HTR-8/SVneo (cell line): ENCODE measurements at places on chromosomes 6 and 20.
A peak's percentile ranks its signal among the peaks of the same experiment; 100 is the strongest.

DNA sequence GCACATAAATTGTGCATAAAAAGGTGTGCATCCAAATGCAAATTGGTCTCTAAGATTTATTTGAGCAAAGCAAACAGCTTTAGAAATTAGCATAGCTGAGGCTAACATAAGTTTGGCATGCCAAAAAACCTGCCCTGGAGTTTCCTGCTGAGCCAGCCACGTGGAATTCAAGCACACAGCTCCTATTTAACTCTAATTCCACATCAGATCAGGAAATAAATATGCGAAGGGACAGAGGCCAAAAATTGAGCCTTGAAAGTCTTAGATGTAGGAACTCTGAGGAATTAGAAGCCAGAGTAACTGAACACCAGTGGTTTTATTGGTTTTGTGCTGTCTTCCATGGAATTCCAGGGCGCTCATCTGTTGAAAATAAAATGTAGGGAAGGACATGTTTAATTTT, 19.6 kb downstream of the SOBP start:
- no peak for DNase-seq

GRCh38 chr20:13263451-13263850, 42.4 kb downstream of the ISM1 start:
- DNase-seq, result no peak

GRCh38 chr6:151808371-151809241, 1.1 kb downstream of the ESR1 start:
- no peak for DNase-seq

- no peak for DNase-seq
Observed at GRCh38 chr6:25794784-25795183, 37.1 kb downstream of the SLC17A1 start.

DNA sequence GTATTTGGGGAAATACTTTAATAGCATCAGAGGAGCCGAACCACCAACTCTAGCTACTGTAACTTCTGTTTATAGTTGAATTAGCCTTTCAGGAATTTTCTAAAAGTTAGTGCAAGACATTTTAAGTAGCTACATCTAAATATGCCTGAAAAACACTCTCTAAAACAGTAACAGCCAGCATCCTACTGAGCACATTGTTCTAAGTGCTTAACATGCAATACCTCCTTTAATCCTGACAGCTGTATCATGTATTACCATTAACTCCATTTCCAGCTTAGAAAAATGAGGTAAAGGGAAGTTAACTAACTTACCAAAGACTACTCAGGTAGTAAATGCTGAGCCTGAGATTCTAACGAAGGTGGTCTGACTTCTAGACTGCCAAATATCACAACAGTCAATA, 120.7 kb downstream of the DST start:
- DNase-seq, result no peak

GRCh38 chr6:140041571-140042332, 667.3 kb upstream of the CITED2 start:
- DNase-seq, result no peak

DNA sequence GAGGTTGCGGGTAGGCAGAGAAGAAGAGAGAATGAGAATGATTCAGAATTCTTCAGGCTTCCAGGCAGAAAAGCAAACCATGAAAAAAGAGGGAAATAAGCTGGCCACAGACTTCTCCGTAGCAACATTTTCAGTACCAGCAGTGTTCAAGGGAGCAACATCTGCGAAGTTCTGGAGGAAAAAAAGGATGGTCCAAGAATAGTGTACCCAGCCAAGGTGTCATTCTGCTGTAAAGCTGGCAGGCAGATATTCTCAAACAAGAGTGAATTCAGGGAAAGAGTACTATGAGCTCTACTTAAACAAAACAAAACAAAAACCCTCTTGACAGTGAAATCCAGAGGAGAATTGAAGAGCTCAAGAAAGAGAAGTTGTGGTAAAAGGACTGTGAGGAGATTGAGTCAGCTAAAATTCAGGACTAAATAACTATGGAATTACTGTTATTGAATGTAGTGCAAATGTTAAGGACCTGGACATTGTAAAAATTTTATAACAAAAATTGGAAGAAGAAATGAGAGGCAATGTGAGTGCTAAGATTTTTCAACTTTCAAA, 86.5 kb downstream of the ATRN start:
- DNase-seq, result no peak

DNA sequence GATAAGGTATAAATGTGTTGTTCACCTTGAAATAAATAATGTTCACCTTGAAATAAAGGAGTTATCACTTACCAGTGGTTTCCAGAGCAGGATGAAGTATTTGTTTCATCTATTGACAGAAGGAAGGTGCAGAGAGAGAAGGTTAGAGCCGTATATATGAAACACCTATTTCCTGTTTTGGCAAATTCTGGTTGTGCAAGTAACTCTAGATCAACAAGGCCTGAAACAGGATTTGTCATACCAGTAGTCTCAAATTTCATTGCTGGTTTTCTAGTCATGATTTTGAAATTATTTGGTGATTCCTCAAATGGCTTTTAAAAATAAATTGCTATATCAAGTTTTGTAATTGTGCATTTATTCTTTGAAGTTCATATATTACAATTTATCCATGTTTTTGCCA, at the start of gene CRISP3:
Gene CRISP3 (minus strand): TSS at position 130 of the 400 bp plus-strand sequence. CDS start 21 bp downstream, at position 109.
- no peak for DNase-seq

GRCh38 chr20:60586269-60587050, 628.2 kb downstream of the CDH26 start:
- DNase-seq, result no peak

GRCh38 chr6:156953479-156954146, 176.4 kb downstream of the ARID1B start:
- peak; percentile 87 for DNase-seq

- DNase-seq, result no peak
Observed at GRCh38 chr20:7291323-7291943, 523.9 kb downstream of the BMP2 start.

DNA sequence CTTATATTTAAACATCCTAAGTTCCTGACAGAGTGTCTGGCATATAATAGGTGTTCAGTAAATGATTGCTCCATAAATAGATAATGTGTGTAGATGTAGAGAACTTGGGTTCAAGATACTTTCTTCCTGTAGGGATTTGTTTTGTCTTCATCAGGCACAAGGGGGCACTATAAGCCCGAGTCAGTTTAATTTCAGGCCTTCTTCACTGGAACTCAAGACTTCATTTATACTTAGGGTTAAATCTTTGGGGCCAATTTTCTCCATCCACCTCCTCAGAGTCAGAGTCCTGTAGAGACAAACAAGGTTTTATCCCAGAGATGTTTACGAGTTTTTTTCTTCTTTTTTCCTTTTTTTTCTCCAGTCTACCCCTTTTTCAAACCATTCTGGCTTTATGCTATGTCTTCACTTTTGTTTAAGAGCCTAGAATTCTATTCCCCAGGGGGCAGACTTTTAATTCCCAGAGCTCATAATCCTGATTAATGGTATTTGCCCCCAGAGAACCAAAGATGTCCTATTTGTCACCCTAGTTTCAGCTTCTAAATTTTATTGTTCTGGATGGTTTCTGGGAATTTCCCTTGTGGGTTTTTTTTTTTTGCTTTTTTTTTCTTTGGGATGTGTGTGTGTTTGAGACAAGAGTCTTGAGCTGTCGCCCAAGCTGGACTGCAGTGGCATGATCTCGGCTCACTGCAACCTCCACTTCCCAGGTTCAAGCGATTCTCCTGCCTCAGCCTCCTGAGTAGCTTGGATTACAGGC, 88.4 kb downstream of the HFE start:
- DNase-seq, result peak; percentile 40

DNA sequence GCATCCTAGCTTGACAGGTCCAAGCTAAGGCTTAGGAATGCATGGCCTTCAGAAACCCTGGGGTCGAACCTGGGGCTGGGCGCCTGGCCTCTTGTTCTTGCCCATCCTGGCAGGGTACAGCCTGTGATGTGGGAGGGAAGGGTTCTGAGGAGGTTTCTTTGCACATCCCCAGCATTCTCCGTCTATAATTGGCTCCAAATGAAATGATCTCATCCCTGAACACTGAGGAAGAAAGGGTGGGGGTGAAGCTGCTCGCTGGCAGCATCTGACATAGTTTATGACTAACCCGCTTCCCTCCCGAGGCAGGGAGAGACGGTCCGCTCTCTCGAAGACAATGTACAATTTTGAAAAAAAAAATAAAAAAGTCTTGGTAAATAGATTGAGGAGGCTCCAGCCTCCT, 67.1 kb upstream of the ZNFX1 start:
- DNase-seq, result peak; percentile 100

- no peak for DNase-seq
Observed at GRCh38 chr20:46435146-46435545, 28.7 kb upstream of the ELMO2 start.
